T-helper 17 cell (primary cell): ENCODE measurements at places on chromosomes 2 and 18.

DNA sequence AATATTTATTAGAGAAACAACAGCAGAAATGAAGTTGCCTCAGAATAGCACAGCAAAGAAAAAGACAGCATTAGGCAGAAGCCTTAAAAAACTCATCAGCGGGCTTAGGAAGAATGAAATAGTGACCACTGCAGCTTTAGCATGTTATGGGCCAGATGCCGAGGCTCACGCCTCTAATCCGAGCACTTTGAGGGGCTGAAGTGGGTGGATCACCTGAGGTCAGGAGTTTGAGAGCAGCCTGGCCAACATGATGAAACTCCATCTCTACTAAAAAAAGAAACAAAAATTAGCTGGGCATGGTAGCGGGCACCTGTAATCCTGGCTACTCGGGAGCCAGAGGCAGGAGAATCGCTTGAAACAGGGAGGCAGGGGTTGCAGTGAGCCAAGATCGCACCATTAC, 32.4 kb downstream of the AP1S3 start:
- no peak for DNase-seq

DNA sequence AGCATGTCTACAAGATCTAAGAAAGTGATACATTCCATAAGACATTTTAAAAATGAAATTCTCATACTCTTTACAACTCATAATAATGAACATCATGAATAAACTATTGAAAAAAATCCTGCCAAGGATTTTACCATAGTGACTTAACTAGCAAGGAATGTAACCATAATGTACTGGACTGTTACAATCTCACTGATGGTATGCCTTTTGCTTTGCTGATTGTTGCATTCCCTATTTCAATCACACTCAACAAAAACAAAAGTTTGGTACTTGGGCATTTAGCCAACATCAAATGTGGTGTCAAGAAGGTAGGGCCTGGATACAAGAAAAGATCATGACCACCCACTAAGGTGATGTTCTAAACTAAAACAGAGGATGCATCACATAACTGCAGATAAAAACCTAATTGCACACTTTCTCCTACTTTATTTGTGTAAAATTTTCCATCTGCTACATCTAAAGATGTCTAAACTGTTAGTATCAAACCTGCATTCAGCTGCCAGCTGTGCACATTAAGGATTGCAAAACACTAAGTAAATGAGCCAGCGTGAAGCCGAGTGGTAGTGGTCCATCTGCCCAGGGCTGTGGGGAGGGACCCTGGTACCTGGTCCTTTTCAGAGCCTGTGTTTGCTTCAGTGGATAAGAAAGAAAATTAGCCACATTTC, 564.4 kb downstream of the ZEB2 start:
- DNase-seq, result no peak

GRCh38 chr18:64288432-64288831, 139.5 kb upstream of the LINC00305 start:
- DNase-seq, result no peak

- DNase-seq, result no peak
These were observed 198.7 kb downstream of the MYCN start for GRCh38 chr2:16138811-16139662.

GRCh38 chr2:230944757-230945372, 19.8 kb upstream of the GPR55 start:
- no peak for DNase-seq

DNA sequence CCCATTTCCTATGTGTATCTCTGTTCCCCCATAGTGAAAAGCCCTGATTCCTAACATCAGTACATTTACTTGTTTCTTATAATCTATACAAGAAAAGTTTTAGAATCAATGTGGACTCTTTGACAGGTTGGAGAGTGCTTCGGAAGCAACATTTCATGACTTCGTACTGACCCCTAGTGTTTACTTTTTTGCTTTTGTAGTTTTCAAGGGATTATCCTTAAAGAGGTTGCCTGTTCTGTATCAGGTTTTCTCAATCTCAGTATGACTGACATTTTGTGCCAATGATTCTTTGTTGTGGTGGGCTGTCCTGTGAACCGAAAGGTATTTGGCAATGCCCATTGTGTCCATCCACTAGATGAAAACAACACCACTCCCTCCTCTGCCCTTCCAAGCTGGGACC, 43.3 kb upstream of the SERPINB2 start:
- DNase-seq, result no peak
